ENCODE measurements at places on chromosomes 6 and 20.

DNA sequence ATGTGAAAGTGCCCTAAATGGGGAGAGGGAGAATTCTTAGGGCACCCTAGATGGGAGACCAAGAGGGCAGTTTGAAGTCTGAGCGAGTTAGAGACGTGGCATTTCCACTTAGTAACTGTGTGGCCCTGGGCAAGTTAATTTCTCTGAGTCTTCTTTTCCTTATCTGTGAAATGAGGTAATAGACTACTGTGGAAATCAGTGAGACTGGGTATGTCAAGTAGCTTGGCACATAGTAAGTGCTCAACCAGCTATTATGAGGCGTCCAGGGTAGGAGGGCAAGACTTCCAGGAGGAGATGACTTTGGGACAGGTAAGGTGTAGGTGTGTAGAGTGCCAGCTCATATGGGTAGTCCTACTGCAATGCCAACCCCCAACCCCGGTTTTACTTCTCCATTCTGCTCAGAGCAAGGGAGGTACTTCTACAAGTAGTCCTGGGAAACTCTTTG is 770 bp downstream of the KIF3B start:
- DNase-seq, result peak; percentile 23

- no peak for DNase-seq
Measured at GRCh38 chr6:13183415-13184088, 144.8 kb downstream of the TBC1D7 start.

- DNase-seq, result no peak
Measured at GRCh38 chr6:152701863-152702401, 4.2 kb downstream of the MYCT1 start.

DNA sequence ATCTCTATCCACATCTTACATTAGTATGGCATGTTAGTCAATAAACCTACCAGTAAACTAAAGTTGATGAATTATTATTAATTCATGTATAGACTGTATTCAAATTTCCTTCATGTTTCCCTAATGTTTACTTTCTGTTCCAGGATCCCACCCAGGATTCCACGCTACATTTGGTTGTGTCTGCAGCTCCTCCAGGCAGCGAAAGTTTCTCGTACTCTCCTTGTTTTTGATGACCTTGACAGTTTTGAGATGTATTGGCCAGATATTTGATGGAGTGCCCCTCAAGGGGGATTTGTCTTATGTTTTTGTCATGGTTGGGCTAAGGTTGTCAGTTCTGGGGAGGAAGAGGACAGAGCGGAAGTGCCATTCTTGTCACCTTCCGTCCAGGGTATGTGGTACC is 445.2 kb upstream of the CDH4 start:
- no peak for DNase-seq

- no peak for DNase-seq
Measured at GRCh38 chr6:15573384-15573783, 89.4 kb downstream of the DTNBP1 start.

GRCh38 chr6:98498866-98499265 is 335.5 kb upstream of the POU3F2 start:
- DNase-seq, result no peak

DNA sequence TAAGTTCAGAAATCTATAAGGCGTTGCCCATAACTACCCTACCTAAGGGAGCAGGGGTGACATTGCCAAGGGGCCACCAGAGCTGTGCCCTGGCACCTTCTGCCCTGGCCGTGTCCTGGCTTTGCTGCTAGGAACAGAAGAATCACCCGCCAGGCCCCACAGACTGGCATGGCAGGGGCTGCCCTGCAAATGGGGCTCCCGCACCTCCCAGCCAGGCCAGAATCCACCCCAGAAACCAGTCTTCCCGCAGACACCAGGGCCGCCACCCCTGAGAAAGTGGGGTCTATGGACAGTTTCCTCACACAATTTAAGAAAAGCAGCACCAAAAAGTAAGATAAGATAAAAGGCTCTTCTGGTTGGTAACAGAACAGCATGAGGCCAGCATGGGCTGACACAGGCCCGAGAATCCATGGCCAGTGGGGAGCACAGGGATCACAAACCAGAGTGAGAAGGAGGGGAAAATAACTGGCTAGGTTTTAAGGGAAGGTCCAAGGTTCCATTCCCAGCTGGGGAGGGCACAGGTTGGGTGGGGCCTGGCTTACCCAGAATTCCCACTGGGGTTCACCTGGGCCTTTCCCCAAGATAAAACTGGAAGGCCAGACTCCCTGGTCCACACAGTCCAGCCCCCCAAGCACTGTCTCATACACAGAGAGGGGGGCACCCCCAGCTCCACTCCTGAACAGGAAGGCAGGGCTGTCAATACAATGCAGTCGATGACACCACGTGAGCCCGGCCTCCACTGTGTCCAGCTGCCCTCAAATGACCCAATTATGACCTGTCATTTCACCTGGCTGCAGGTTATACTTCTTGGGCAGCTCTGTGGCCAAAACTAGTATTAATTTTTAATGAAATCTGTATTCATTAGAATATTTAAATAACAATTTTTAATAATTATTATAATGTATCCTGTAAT is 59.4 kb downstream of the PYGB start:
- no peak for DNase-seq

DNA sequence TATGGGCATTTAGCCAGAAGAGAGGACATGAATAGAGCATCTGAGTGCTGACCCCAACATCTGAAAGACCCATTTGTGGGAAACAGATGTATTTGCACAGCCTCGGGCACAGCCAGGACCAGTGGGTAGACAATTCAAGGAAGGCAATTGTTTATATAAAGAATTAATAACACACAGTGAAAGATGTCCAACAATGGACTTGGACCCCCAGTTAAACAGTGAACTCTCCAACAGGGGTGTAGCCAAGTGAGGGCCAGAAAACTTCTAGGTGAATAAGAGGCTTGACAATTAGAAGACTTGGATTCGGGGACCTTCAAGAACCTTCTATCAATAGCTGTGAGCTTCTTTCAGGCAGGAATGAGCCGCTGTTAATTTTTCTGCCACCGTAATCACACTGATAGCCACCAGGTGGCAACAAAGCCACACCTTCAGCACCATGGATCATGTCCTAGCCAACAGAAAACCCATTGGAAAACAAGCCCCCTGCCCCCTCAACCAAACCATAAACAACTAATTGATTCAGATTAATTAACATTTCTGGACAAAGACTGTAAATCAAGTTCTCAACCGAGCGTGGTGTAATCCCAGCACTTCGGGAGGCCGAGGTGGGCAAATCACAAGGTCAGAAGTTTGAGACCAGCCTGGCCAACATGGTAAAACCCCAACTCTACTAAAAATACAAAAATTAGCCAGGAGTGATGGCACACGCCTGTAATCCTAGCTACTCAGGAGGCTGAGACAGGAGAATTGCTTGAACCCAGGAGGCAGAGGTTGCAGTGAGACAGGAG is 8.8 kb upstream of the SRSF6 start:
- peak; percentile 62 for DNase-seq

GRCh38 chr20:47156301-47157137 is 200.0 kb downstream of the ZMYND8 start:
- no peak for DNase-seq

DNA sequence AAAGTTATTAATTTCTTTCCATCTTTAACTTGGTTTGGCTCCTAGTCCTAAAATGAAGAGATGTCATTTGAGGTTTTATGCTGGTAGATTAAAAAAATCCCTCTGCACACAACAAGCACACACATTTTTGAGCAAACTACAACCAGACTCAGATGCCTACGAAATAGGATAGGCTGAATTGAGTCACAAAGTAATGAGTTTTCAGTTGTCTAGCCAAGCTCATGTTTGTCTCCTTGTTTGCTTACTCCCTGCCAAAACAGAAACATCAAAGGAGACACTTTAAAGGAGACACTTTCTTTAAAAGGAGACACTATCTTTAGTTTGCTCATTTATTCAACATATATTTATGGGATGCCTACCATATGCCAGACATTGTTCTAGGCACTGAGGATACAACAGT is 56.2 kb downstream of the TPBG start:
- DNase-seq, result no peak

GRCh38 chr6:136959471-136959891 is 37.4 kb downstream of the SLC35D3 start:
- DNase-seq, result no peak

GRCh38 chr20:8656335-8656734 is 412.6 kb upstream of the PLCB4 start:
- no peak for DNase-seq

Measured in activated naive CD4-positive, alpha-beta T cell treated with anti-CD3 and anti-CD28 coated beads, Interleukin-2, amount 10 ng/mL, durations not matched to agents 7 days and 5 days (primary cell).